ENCODE measurements at places on chromosomes 2 and 18. TPM values are rescaled to one million over a fixed set of nuclear protein-coding genes. Genes with fewer than 3 reads are reported as not detected.

- peak; percentile 86 for DNase-seq
These were observed 129.6 kb upstream of the SLC1A4 start for GRCh38 chr2:64859312-64860212.

DNA sequence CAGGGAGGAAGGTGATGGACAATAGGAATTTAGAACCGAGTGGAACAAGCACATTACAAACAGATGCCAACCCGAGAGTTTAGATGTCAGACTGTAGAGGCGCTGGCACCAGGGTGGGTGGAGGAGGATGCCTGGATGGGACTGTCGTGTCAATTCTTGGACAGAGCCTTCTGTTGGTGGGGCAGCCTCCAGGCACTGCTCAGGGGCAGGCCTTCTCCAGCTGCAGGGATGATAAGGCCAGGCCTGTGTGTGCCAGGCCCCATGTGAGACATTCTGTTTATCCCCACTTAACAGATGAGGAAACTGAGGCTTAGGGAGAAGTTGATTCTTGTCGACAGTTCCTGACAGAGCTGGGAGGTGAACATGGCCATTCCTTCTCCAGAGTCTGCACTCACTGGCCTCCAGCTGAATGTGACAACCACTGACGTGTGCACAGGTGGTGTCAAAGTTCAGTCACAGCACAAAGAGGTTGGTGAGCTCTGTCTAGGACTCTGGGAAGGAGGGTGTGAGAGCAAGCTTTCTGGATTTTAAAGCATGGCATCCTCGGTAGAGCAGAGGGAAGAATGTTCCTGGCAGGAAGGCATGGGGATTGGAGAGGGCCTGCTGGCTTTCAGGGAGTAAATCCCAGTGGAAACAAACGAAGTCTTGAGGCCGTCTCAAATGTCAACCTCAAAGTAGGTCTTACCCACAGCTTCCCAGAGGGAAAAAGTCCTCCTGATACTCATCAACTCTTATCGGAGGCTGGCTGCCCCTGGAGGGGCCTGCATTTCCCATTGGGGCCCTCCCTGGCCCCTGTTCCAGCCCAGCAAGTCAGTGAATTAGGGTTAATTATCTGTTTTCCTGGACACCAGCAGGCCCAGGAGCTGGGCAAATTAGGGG, 52.4 kb downstream of the GLI2 start:
- no peak for DNase-seq

ALPG gene
- not detected for total RNA-seq

DNA sequence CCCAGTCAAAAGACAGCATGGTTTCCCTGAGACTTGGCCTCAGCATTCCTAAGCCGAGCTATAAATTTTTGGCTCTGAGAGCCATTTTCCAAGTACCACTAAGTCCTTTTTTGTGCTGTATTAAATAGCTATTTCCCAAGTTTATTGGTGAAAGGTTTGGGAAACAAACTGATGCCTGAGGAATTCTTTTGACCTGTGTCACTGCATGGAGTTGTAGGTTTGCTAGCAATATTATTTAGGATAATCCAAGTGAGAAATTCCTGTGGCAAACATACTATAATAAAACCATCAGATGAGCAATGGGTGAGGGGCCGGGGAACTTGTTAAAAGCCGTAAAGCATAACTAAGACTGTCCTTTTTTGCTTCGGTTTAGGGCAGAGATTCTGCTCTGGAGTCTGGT, 28.4 kb downstream of the ARHGAP28 start:
- no peak for DNase-seq

- DNase-seq, result no peak
These were observed 584.0 kb downstream of the SATB2 start for GRCh38 chr2:198873503-198874471.

GRCh38 chr18:41818381-41819355, 136.4 kb upstream of the PIK3C3 start:
- DNase-seq, result no peak

DNA sequence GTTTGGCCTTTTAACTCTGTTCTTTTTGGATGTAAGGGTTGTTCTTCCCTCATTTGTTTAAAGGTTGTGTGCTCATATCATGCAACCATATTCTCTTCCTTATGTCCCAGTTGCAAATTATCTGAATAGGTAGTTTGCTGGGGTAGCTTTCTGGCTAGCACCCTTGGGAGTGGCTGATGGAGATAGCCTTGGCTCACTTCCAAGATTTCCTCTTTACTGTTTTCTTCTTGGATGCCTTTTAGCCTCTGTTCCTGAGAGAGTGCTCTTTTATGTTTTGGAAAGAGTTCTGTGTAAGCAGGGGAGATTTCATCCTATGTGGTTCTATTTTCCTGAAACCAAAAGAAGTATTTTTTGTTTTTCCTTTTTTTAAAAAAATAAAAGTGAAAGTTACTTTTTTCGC, 25.4 kb downstream of the USP14 start:
- DNase-seq, result no peak

DNA sequence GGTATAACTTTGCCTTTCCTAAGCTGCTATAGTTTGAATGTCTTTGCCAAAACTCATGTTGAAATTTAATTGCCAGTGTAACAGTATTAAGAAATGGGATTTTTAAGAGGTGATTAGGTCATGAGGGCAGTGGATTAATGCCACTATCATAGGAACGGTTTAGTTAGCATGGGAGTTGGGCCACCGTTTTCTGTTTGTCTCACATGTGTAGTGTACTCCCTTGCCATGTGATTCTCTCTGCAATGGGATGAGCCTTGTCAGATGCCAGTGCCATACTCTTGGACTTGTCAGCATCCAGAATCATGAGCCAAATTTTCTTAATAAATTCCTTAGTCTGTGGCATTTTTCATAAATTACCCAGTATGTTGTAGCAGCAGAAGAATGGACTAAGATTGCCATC, 388.9 kb upstream of the RGPD4 start:
- no peak for DNase-seq

GRCh38 chr2:112253261-112253815, 1.5 kb downstream of the ZC3H8 start:
- no peak for DNase-seq

DNA sequence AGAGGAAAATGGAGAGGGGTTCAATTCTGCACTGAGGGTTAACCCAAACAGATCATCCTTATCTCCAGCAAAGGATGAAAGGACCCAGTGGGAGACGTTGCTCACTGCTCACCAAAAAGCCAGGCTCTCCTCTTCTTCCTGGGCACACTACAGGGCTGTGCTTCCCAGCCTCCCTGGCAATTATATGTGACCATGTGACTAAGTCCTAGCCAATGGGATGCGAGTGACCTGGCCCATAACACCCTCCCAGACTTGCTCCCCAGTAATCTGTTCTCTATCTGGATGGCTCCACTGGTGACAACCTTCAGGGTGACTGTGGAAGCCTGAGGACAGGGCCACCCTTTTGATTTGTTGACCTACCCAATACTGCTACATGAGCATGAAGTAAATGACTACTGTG, 10.9 kb upstream of the PRKCE start:
- no peak for DNase-seq

- no peak for DNase-seq
These were observed 92.8 kb downstream of the COLEC12 start for GRCh38 chr18:407626-408224.

DNA sequence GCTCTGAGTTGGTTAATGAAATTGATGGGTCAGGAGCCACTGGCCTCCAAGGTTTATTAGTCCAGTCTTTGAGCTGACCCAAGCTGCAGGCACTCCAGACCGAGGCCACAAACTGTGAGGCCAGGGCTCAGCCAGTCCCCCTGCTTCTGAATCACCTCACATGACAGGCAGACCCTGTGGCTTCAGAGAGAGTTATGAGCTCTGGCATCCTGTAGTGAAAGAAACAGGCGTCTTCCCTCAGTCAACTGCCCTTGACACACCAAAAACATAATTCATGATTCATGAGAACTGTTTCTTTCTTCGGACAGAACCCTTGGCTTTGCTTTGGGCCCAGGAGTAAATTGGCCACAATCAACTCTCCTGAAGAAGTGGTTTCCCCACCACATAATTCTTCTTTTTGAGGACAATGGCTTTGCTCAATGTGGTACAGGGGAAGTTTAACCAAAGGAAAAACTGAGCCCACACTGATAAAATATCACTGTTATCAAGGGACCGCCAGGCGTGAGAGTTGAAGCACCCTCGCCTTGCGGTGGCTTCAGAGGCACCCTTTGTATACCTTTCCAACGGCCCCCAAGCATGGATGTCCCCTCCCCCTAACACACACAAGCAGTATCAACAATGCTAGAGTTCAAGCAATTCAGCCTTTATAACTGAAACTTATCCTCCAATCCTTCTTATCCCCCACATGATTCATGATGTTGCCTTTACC, 226.9 kb downstream of the CYRIA start:
- DNase-seq, result no peak

GRCh38 chr2:138640921-138641676, 139.1 kb downstream of the NXPH2 start:
- DNase-seq, result no peak

GRCh38 chr2:32715981-32716380, 88.1 kb downstream of the TTC27 start:
- no peak for DNase-seq

DNA sequence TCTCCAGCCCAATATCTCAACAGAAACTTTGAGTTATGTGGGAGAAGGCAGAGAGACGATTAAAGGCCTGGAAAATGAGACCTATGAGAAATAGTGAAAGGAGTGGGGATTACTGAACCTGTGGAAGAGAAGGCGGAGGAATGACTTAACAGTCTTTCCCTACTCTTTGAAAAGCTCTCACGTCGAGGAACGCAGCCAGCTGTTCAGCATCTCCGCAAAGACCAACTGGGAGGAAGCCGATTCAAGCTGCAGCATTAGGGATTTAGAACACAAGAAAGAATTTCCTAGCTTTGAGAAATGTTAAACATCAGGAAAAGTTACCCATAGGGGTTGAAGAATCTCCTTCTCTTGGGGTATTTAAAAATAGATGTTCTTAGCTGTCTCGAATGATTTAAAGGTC, 233.2 kb upstream of the PARD3B start:
- no peak for DNase-seq

DNA sequence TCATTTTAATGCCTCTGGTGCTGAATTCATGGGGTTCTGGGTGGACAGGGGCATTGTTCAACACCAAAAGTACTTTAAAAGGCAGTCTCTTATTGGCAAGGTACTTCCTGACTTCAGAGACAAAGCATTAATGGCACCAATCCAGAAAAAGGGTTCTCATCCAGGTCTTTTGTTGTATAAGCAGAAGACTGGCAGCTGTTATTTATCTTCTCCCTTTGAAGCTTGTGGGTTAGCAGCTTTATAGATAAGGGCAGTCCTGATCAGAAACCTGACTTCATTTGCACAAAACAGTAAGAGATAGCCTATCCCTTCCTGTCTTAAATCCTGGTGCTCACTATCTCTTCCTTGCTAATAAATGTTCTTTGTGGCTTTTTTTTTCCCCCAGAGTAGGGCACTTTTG, 68.8 kb downstream of the VPS54 start:
- DNase-seq, result no peak

SPEG gene
- 80.5 TPM for total RNA-seq

SCG2 gene
- 1.1 TPM for total RNA-seq

DNA sequence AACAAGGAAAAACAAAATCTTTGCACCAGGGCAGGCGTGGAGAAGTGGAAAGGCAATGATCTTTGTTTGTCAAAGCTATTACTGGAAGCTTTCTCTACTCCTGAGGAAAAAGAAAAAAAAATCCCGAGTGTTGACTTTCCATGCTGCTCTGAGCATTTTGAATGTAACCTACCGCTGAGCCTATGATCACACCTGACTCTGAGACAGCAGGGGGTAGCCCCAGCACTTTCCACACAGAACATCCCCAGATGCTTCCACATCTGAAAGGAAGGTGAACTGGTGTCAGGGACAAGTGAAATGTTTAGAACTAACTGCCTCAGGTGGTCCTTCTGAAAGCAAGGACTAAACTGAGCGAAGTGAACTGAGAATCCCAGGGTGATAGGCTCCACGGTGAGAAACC, 1315.1 kb upstream of the DDX18 start:
- DNase-seq, result no peak

DNA sequence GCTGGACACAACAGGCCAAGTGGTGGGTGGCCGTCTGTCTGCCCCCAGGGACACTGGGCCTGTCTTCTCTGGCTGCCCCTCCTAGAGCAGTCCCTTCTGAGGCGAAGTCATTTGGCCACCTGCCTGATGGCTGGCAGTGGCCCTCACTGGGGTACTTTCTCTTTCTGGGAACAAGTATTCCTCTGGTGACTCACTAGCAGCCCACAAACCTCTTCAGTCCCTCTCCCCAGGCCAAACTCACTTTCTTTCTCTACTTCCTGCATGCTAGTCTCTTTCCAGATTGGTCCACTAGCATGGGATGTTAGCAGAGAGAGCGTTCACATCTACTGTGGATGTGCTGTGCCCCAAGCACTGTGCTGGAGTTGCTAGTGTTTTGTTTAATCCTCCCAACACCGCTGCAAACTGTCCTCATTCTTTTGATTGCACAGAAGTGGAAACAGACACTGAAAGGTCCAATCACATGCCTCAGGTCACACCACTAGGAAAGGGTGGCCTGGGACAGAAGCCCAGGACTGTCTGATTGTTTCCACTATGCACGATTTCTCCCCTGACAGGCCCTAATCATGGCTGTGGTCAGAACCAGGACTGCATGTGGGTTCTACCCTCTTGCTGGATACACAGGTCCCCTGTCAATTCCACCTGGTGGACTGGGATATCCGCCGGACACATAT, 5.2 kb downstream of the DYSF start:
- DNase-seq, result no peak

TMEM182 gene
- 4.9 TPM for total RNA-seq

ADAM23 gene
- total RNA-seq, result 2.4 TPM

SNED1 gene
- 40.9 TPM for total RNA-seq

GRCh38 chr2:126970583-126970982, 71.9 kb downstream of the TEX51 start:
- no peak for DNase-seq

- DNase-seq, result peak; percentile 50
These were observed 33.6 kb upstream of the PTMA start for GRCh38 chr2:231674587-231675338.

DNA sequence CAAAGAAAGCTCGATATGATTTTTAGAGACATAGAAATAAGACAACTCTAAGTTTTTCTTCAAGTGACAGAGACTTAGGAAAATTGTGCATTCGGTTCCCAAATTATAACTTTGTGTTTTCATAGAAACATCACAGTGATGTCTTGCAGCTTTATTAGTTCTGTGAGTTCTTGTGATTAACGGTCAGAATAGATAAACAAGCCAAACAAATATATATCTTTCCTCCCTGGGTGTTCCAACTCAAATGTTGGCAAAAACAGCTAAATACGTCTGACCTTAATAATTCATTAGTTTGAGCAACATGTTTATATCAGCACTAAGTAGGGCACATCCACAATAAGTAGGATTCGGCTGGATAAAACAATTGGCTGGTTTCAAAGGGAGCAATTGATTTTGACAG, 47.6 kb downstream of the DTNA start:
- DNase-seq, result no peak

ASPRV1 gene
- 1.1 TPM for total RNA-seq

MCEE gene
- 15.8 TPM for total RNA-seq

- DNase-seq, result no peak
These were observed 49.8 kb upstream of the ALPP start for GRCh38 chr2:232328516-232329460.

- no peak for DNase-seq
These were observed 58.5 kb downstream of the CABYR start for GRCh38 chr18:24197412-24197811.

- DNase-seq, result no peak
These were observed 763.1 kb downstream of the BCL11A start for GRCh38 chr2:59790186-59791003.

- no peak for DNase-seq
These were observed 417.7 kb upstream of the SLC14A2 start for GRCh38 chr18:45197526-45197970.
